Mesendoderm (in vitro differentiated cells): ENCODE measurements at places on chromosomes 7 and 10.

DNA sequence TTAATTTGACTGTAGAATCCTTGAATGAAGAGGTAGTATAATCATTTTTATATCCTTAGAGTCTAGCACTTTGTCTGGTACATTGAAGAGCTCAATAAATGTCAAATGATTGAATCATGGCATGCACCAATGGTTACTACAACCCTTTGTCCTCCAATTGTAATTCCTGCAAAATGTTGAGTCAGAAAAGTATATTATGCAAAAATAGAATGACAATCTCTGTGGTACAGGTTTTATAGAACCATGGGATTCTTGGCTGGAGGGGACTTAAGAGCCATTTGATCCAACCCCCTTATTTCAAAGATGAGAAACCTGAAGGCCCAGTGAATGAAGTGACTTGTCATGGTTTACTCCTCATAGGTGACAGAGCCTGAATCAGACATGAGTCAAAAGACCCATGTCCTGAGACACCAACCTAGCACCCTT is 30.9 kb upstream of the SMKR1 start:
- DNase-seq: no peak

GRCh38 chr10:74936577-74937265 is 110.3 kb downstream of the KAT6B start:
- no peak for DNase-seq

GRCh38 chr7:36999626-37000485 is 275.6 kb upstream of the AOAH start:
- DNase-seq: no peak

DNA sequence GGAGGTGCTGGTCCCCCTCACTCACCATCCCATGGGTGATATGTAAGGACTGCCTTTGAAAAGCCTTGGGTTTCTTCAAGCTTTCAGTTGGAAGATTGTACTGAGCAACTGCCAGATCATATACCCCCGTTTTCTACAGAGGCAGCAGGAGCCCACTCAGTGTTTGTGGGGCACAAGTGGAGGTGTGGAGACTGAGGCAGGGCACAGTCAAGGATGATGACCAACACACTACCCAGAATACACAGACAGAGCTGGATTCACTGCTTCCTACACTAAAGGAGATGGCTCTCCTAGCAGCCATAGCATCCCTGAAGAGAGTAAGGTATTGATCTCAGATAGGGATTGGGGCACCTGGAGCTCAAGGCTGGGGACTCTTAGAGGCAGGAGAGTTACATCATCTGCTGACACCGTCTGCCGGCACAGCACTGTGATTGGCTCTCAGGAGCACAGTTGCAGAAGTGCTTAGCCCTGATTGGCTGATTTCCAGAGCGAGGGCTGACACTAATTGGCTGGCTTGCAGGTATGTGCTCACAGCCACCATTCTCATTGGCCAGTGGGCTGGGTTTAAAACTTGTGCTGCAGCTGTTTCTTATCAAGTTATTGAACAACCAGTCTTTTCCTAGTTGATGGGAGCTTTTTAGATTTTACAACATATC is 77.9 kb upstream of the PFKP start:
- no peak for DNase-seq

DNA sequence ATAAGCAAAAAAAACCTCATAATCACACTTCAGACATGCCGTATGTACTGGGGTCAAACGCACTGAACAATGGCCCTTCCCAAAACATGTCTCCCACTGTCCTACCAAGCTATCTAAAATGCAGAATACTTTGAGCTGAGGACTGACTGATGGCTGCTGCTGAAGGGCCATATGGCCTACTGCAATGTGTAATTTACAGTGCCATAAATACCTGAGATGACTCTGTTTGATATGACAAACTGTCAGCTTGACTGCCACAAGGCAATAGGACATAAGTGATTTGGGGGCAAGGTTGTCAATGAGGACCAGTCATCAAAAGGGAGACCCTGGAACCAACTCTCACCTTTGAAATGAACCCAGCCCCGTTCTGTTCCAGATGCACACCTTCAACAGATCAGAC is 187.4 kb upstream of the FRMD4A start:
- DNase-seq: no peak

- no peak for DNase-seq
Observed at GRCh38 chr10:34811968-34812514, 3.1 kb downstream of the PARD3 start.

- DNase-seq: no peak
Observed at GRCh38 chr10:77498829-77499228, 138.8 kb downstream of the KCNMA1 start.

DNA sequence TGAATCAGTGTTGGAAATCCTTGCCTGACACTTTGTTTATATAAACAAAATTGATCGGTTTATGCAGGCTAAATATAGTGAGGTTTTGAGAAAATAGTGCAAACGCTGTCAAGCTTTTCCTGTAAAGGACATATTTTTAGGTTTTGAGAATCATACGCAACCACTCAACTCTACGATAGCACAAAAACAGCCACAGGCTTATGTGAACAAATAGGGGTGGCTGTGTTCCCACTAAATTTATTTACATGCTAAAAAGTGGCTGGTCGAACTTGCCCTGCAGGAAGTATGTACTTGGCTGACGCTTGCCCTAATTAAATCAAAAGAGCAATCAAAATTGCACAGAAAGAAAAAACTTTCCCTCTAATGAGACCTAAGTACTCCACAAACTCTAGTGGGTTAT is 234.7 kb upstream of the CACNA2D1 start:
- DNase-seq: no peak

DNA sequence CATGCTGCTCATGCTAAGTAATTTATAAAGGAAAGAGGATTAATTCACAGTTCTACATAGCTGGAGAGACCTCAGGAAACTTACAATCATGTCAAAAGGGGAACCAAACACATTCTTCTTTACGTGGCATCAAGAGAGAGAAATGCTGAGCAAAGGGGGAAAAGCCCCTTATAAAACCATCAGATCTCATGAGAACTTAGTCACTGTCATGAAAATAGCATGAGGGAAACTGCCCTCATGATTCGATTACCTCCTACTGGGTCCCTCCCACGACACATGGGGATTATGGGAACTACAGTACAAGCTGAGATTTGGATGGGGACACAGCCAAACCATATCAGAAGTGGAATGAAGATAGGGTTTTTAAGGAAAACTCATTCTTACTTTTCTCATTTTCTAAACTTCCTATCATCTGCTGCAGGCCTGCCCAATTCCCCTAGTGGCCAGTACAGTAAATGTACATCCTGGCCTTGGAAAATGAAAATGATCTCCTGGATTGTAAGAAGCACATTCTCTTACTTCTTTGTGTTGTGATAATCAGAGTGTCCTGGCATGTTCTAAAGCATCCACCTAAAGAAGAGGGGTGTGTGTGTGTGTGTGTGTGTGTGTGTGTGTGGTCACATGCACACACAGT is 421.5 kb downstream of the LRMDA start:
- no peak for DNase-seq

DNA sequence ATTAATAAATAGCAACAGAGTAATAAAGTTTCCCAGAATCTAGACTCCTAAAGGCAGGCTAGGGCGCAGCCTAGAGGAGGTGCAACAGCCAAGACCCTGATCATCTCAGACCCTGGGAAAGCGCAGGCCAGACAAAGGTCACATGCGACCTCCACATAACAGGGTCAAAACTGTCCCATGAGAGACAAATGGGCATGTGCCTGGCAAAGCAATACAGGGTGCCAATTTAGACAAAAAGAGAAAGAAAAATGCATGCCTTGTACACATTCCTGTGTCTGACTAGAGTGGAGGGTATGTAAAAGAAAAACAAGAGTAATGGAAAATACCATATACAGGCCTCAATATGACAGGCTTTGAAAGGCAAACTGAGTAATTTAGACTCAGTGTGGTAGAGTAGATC is 22.2 kb downstream of the MPP7 start:
- DNase-seq: no peak

GRCh38 chr7:120273476-120273975 is 551 bp downstream of the KCND2 start:
- DNase-seq: peak; percentile 71

GRCh38 chr7:47391726-47392125 is 190.2 kb downstream of the TNS3 start:
- DNase-seq: no peak

GRCh38 chr7:98231493-98232262 is 20.4 kb downstream of the TECPR1 start:
- no peak for DNase-seq

DNA sequence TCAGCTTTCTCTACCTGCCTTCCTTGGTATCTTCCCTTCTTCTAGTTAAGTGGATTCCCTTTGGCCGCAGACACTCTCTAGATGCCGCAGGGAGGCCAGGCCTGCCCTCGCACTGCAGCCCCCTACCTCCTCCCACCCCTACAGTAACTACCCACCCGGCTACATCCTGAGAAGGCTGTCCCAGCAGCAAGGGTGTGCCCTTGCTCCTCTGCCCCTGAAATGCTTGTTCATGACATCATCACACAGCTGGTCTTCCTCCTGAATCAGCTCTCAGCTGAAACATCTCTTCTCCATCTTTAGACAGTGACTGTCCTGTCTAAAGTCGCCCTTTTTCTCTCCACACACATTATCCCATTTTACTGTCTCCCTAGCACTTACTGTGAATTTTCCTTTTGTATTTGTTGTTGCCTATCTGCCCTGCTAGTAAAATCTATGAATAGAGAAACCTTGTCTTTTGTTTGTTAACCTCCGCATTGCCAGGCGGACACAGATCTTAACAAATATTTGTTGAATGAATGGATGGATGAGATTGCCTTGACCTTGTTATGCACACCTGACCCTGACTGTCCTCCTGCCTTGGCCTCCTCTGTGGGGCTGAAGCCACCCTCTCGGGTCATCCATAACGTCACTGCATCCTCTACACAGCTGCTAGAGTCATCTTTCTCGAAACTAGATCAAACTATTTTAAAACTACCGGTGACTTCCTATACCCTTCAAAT is 108.9 kb upstream of the GATA3 start:
- peak; percentile 64 for DNase-seq

DNA sequence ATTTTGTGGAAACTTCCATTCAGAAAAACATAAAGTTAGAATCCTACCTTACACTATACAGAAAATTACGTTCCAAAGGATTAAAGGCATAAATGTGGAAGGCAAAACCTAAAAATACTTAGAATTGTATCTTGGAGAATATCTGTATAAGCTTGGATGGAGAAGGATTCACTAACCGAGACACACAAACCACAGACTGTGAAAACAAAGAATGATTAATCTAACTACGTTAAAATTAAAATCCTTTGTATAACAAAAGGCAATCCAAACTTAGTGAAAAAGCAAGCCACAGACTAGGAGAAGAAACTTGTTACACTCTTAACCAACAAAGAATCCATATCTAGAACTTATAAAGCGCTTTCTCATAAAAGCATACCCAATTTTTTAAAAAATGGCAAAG is 678.8 kb downstream of the INHBA start:
- DNase-seq: no peak

DNA sequence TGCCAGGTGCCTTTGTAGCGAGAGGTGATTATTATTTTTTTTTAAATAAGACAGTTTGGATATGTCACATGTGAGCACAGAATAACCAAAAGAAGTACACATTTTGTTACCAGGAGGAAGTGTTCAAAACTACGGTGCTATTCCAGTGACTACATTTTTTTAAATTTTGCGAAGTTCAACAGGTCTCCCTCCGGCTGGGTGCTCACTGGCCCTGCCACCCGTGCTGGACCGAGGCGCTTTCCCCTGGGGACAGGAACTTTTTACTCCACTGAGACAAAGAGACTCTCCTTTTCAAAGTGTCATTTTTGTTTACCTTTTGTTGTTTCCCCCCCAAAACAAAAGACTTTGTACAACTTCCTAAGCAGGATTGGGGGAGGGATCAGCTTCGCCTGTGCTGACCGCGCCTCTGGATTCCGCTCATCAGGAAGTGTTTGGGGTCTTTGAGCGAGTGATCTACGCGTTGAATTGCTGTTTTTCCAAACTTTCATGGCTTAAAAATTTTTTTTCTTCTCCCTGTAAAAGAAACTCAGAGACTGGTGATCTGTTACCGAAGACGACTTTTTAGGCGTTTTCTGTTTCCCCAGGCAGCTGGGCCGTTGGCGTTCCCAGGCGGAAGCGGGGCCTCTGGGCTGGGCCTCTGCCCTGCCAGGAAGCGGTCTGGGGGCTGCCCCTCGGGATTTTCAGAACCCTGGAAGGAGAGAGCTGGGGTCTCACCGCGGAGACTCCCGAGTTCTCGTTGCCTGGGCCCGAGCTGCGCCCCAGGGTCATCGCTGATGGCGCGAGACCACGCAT is 7.2 kb downstream of the EN2 start:
- no peak for DNase-seq

DNA sequence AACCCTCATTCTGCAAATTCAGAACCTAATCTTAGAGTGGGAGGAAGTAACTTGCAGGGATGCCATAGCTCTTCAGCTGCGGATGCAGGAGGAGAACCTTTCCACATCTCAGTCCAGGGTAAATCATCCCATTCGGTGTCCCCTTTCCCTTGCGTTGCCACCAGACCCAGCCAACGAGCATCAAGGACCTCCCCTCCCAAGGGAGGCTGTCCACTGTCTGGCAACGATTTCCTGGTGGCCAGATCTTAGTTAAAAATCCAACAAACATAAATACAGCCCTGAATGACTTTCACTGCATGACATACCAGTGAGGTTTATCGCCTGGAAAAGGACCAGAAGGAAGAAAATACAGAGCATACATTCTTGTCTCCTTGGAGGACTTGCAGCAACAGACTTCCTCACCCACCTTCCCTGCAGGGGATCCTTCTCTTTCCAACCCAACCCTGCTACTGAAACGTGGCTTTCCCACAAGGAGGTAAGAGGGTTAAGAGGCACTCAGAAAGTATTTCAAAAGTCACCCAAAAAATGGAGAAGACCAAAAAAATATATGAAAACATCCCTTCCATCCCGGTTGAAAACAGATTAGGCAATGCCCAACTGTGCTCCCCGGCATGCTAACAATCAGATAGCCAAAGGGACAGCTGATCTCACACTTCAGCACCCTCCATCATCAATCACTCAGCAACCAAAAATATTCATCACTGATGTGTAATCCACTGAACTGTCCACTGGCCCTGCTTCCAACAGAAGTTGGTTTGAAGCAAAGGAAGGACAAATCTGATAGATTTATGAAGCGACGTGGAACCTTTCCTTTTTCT is 206.6 kb downstream of the TNS3 start:
- no peak for DNase-seq

DNA sequence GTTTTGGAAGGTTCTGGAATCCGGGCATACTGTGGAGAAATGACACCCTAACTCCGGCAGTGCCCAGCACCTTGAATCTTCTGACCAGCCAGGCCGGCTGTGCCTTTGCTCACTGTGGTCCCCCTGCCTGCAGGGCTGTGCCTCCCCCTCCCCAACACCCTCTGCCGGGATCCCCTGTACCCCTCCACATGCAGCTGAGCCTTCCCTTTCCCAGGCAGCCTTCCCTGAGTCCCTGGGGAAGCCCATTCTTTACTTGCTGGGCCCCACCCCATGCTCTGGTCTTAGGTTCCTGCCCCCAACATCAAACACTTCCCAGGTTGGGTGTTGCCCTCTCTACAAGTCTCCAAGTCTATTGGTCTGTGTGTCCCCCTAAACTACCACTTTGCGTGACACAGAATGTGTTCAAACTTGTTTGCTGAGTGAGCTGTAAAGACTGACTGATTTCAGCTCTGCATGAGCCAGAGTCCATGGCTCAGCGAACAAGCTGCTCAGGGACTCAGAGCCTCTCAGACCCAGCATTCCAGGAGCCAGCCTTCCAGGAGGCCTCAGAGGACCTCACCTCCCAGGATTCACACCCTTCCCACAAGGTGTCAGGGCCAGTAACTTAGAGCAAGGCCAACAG is 31.6 kb downstream of the CALML5 start:
- no peak for DNase-seq

- DNase-seq: peak; percentile 81
Observed at GRCh38 chr10:71136036-71136721, 76.2 kb upstream of the UNC5B start.
